ENCODE measurements at places on chromosomes 5 and 9.

GRCh38 chr5:61346511-61346910 is 14.5 kb downstream of the ZSWIM6 start:
- DNase-seq = no peak

DNA sequence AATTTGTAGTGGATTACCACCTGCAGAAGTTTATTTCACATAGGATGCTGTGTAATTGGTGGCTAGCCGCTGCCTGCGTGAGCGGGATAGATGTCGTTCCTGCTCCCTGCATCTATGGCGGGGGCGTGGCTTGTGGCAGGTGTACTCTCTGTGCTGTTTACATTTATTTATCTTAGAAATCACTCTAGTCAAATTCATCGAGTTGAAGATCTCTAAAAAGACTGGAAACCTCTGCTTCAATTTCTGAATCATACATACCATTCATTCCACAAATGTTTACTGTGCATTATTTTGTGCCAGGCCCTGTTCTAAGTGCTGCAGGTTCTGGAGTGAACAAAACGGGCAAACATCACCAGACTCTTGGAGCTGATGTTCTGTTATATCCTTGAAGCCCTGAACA is 11.9 kb downstream of the ROPN1L start:
- DNase-seq = no peak

- no peak for DNase-seq
These were observed 21.1 kb downstream of the GFPT2 start for GRCh38 chr5:180332051-180332517.

- peak; percentile 76 for DNase-seq
These were observed 476.3 kb downstream of the CCDC171 start for GRCh38 chr9:16029046-16029615.

DNA sequence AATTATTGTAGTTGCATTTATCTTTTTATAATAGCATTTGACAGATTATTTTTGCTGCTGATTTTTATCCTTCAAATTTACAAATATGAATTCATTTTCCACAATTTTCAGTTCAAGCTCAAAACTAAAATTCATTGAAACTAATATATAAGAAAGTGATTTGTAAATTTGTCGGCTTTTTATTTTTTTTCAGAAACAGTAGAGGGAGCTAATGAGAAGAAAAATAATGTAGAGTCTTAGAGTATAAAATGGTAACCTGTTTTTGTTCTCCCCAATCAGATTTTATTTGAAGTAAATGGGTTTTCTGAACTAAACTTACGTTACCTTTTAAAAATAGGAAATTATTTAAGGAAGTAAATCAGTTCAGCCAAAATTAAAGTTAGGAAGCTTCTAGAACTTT is 19.2 kb downstream of the PRRC1 start:
- DNase-seq = no peak
